K562 (cell line): ENCODE measurements at places on chromosomes 6 and 20. TPM values are rescaled to one million over a fixed set of nuclear protein-coding genes. Genes with fewer than 3 reads are reported as not detected.

GRCh38 chr6:159540152-159540551 is 152.9 kb downstream of the SOD2 start:
- DNase-seq: peak; percentile 56
- H3K4me1 ChIP-seq: no peaks in the 10 kb centered on the region
- no peaks in the 10 kb centered on the region for H3K36me3 ChIP-seq

DNA sequence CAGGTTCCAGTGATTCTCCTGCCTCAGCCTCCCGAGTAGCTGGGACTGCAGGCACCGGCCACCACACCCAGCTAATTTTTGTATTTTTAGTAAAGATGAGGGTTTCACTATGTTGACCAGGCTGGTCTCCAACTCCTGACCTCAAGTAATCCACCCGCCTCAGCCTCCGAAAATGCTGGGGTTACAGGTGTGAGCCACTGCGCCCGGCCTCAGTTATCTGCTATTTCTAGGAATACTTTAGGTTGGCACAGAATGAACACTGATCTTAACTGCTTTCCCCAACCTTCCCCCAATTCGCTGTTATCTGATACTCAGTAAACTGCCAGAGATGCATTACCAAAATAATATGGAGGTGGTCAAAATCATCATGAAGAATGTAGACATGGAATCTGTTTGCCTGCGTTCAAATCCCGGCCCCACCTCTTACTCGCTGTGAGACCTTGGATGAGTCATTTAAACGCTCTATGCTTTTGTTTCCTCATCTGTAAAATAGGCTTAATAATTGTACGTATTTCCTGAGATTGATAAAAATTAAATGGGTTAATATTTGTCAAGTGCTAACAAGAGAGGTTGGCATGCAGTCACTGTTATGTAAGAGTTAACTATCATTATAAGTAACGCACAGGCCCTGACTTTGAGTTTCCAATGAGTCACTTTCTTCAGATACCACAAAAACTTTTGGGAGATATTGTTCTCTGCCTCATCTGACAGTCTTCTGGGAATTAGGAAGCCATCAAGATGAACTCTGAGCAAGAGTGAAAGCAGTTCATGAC is 44.5 kb upstream of the NCOA3 start:
- no peak overlapping the region for H3K27ac ChIP-seq
- no peak for DNase-seq
- H3K4me1 ChIP-seq: peaks cover 6% of the 10 kb centered on the region
- H3K4me3 ChIP-seq: no peak overlapping the region
- no peaks in the 10 kb centered on the region for H3K36me3 ChIP-seq

- no peak for DNase-seq
- no peak overlapping the region for H3K4me3 ChIP-seq
These were observed 204.0 kb downstream of the TSHZ2 start for GRCh38 chr20:53176134-53176533.

- H3K4me3 ChIP-seq: no peak overlapping the region
- no peak overlapping the region for H3K27ac ChIP-seq
- no peaks in the 10 kb centered on the region for H3K36me3 ChIP-seq
- peaks cover 34% of the 10 kb centered on the region; the same call in 2 of the 3 replicates for H3K27me3 ChIP-seq
- no peak for DNase-seq
These were observed 90.1 kb upstream of the AFDN start for GRCh38 chr6:167736486-167737204.

- H3K4me1 ChIP-seq: peaks cover 32% of the 10 kb centered on the region
- no peaks in the 10 kb centered on the region for H3K36me3 ChIP-seq
- no peak overlapping the region; the same call in 1 of the 2 replicates for H3K4me3 ChIP-seq
- peak overlapping the region; percentile 46; the same call in 2 of the 3 replicates for H3K27ac ChIP-seq
- DNase-seq: peak; percentile 67
- no peaks in the 10 kb centered on the region for H3K27me3 ChIP-seq
These were observed 34.0 kb upstream of the BMP6 start for GRCh38 chr6:7691675-7692452.

DNA sequence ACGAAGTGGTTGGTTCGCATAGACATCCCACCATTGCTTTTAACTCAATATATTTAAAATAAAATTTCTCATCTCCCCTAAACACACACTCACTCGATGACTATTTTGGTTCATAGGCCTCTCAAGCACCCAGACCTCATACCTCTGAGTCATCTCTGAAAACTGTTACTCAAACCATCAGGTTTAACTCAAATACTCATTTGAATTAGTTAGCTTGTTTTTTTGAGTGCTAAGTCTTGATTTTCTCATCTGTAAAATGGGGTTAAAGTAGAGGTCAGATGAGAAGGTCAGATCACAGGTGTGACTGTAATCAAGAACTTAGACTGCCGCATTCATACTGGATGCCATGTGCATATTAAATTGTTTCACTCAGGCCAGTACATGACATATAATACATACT is 243.9 kb upstream of the TENT5A start:
- peaks cover 13% of the 10 kb centered on the region; the same call in 2 of the 3 replicates for H3K4me1 ChIP-seq
- H3K27me3 ChIP-seq: no peaks in the 10 kb centered on the region
- no peak overlapping the region for H3K4me3 ChIP-seq
- H3K27ac ChIP-seq: no peak overlapping the region

GRCh38 chr6:53161481-53162009 is 12.9 kb upstream of the GCM1 start:
- H3K36me3 ChIP-seq: no peaks in the 10 kb centered on the region
- H3K4me3 ChIP-seq: no peak overlapping the region
- H3K27ac ChIP-seq: no peak overlapping the region
- peaks cover 17% of the 10 kb centered on the region for H3K27me3 ChIP-seq
- no peak for DNase-seq

- no peaks in the 10 kb centered on the region for H3K27me3 ChIP-seq
- H3K4me1 ChIP-seq: peaks cover 28% of the 10 kb centered on the region
- no peak for DNase-seq
- no peak overlapping the region for H3K4me3 ChIP-seq
- H3K36me3 ChIP-seq: no peaks in the 10 kb centered on the region
These were observed 22.5 kb downstream of the TUBB2B start for GRCh38 chr6:3204921-3205320.

- H3K36me3 ChIP-seq: peaks cover 40% of the 10 kb centered on the region
- peak overlapping the region; percentile 88 for H3K27ac ChIP-seq
These were observed 75.2 kb downstream of the OR2B2 start for GRCh38 chr6:27836783-27837624.

- no peak overlapping the region for H3K4me3 ChIP-seq
- peaks cover 18% of the 10 kb centered on the region for H3K4me1 ChIP-seq
- no peaks in the 10 kb centered on the region for H3K27me3 ChIP-seq
- H3K27ac ChIP-seq: no peak overlapping the region
These were observed 35.8 kb downstream of the ZBTB9 start for GRCh38 chr6:33490198-33490597.

DNA sequence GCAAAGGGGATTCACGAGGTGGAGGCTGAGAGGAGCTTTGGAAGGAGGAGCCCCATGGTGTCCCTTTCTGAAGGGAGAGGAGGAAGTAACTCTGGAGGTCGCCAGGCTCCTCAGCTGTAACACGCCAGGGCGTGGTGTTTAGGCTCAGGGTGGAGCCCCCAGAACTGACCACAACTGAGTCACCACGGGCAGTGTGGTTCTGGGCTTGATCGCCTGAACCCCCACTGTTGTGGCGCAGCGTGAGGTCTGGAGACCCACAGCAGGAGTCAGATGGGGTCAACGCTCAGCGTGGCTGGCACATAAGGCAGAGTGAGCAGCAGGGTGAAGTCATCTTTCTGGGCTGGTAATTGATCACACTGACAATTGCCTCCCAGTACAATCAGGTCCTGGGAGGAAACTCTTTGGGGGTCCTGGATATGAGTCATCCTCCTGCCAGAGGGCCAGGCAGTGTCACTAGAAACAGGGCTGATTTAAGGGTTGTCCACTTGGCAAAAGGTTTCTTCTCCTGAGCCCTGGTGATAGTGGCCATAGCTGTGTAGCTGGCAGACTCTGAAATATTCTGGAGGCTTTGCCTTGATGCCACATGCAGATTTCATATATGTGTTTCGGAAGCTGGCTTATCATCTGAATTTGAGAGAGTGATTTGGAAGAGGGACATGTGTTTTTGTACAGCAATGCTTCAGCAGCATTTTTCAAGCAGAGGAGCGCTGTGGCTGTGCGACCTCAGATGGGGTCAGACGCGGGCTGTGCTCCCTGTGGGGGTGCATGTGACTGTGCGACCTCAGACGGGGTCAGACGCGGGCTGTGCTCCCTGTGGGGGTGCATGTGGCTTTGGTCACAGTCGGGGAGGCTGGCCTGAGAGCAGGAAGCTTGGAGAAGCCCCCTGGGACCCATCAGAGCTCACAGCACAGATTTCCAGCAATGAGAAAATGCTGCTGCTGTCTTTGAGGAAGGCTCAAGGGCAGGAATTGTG is 50.0 kb downstream of the SYNJ2 start:
- peaks cover 26% of the 10 kb centered on the region; the same call in 1 of the 3 replicates for H3K36me3 ChIP-seq
- H3K4me1 ChIP-seq: peaks cover 39% of the 10 kb centered on the region
- no peaks in the 10 kb centered on the region for H3K27me3 ChIP-seq
- peak overlapping the region; percentile 49; the same call in 2 of the 3 replicates for H3K27ac ChIP-seq
- H3K4me3 ChIP-seq: no peak overlapping the region
- DNase-seq: peak; percentile 82

GRCh38 chr6:33452496-33452895 is 1.9 kb upstream of the ZBTB9 start:
- H3K4me3 ChIP-seq: 0 out of 2 replicates have a peak overlapping the region, but pooled peaks have one; percentile 6
- no peak overlapping the region for H3K27ac ChIP-seq
- peaks cover 53% of the 10 kb centered on the region for H3K36me3 ChIP-seq
- peaks cover 20% of the 10 kb centered on the region for H3K4me1 ChIP-seq

GRCh38 chr20:50298554-50299324 is 108.1 kb downstream of the CEBPB start:
- H3K4me3 ChIP-seq: no peak overlapping the region
- no peaks in the 10 kb centered on the region for H3K27me3 ChIP-seq
- peak; percentile 83 for DNase-seq
- peaks cover 37% of the 10 kb centered on the region for H3K4me1 ChIP-seq
- no peaks in the 10 kb centered on the region for H3K36me3 ChIP-seq

GRCh38 chr6:26577720-26578072 is 19.1 kb upstream of the ABT1 start:
- H3K36me3 ChIP-seq: no peaks in the 10 kb centered on the region
- H3K27ac ChIP-seq: peak overlapping the region; percentile 63; the same call in 1 of the 3 replicates
- H3K27me3 ChIP-seq: no peaks in the 10 kb centered on the region
- H3K4me3 ChIP-seq: peak overlapping the region; percentile 34

GRCh38 chr6:34243901-34244884 is 4.6 kb downstream of the SMIM29 start:
- peaks cover 73% of the 10 kb centered on the region for H3K4me1 ChIP-seq
- no peak overlapping the region for H3K4me3 ChIP-seq
- peak overlapping the region; percentile 76 for H3K27ac ChIP-seq
- no peaks in the 10 kb centered on the region for H3K27me3 ChIP-seq

GRCh38 chr6:68615938-68616337 is 19.1 kb upstream of the ADGRB3 start:
- H3K4me1 ChIP-seq: no peaks in the 10 kb centered on the region
- no peak for DNase-seq
- no peaks in the 10 kb centered on the region for H3K36me3 ChIP-seq
- no peaks in the 10 kb centered on the region for H3K27me3 ChIP-seq
- H3K27ac ChIP-seq: no peak overlapping the region

DNA sequence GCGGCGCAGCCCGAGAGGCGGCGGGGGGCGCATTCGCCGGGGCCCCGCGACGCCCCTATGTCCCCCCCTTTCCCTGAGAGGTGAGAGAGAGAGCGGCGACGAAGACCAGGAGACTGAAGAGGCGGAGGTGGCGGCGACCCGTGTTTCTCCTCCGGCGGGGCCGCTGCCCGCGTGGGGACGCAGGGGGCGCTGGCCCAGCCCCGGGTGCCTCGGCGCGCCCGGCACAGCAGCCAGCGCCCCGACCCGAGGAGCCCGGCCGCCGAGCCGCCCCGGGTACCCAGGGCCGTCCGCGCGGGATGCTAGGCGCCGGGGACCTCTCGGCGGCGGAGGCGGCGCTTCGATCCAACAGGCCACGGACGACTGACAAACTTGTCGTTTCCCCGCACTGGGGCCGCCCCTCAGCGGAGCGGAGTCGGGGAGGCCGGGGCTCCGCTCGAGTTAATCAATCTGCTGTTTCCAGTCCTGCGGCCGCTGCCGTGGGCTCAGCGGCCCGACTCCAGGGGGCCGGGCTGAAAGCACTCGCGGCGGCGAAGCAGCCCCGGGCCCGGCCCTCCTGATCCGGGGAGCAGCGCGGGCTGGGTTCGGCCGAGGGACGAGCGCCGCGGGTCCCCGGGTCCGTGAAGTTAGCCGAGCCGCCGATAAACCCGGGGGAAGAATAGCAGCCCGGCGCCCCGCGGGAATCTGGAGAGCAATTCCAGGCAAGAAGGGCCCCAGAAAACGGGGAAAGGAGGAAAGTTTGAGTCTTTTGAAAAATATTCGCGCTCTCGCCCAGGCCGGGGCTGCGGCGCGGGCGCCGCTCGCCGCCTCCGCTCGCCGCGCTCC is 631 bp downstream of the MDGA1 start:
- no peaks in the 10 kb centered on the region for H3K36me3 ChIP-seq
- H3K4me1 ChIP-seq: peaks cover 3% of the 10 kb centered on the region; the same call in 2 of the 3 replicates
- H3K27me3 ChIP-seq: peaks cover 86% of the 10 kb centered on the region
- H3K4me3 ChIP-seq: peak overlapping the region; percentile 47
- no peak overlapping the region for H3K27ac ChIP-seq

GRCh38 chr6:52415917-52416628 is 4.1 kb upstream of the EFHC1 start:
- H3K4me1 ChIP-seq: peaks cover 24% of the 10 kb centered on the region
- no peaks in the 10 kb centered on the region for H3K36me3 ChIP-seq
- H3K27me3 ChIP-seq: no peaks in the 10 kb centered on the region; the same call in 2 of the 3 replicates
- H3K4me3 ChIP-seq: no peak overlapping the region

- no peaks in the 10 kb centered on the region for H3K27me3 ChIP-seq
- H3K27ac ChIP-seq: no peak within 1 kb of the TSS
- no peak within 1 kb of the TSS for H3K4me3 ChIP-seq
- DNase-seq: no peak
- no peaks in the 10 kb centered on the region for H3K36me3 ChIP-seq
These were observed at the start of gene BFSP1 for GRCh38 chr20:17530716-17531664. Gene BFSP1 (minus strand): TSS chr20:17531379. CDS start chr20:17531329, 50 bp downstream.

- H3K4me3 ChIP-seq: no peak overlapping the region
- no peaks in the 10 kb centered on the region for H3K27me3 ChIP-seq
- DNase-seq: no peak
These were observed 8.7 kb downstream of the GPLD1 start for GRCh38 chr6:24480705-24481104.

DNA sequence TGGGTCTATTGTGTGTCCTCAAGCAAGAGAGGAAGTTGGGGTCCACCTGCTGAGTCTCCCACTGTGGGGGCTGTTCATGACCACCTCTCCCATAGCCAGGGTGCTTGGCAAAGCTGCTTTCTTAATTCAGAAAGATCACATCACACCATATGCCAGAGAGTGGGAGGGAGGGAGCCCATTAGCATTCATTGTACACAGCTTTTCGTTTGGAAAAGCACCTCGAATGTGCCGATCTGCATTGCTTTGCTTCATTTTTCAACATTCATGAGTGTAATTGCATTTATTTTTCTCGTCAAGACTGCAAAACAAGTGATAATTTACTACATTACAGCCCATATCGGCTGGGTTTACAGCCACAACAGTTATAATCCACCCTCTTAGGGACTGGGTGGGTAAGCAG is 327.3 kb downstream of the PTPRT start:
- no peak for DNase-seq
- H3K36me3 ChIP-seq: no peaks in the 10 kb centered on the region
- no peak overlapping the region for H3K27ac ChIP-seq
- no peaks in the 10 kb centered on the region for H3K4me1 ChIP-seq
- H3K27me3 ChIP-seq: no peaks in the 10 kb centered on the region

The TFAP2B gene
- not detected in 2 replicates for polyA plus RNA-seq

The OXT gene
- polyA plus RNA-seq: not detected in 2 replicates

The PREX1 gene
- polyA plus RNA-seq: 4.2 and 4.4 TPM in 2 replicates

The VNN1 gene
- polyA plus RNA-seq: not detected in 2 replicates

The ZBP1 gene
- not detected in 2 replicates for polyA plus RNA-seq

The PI3 gene
- not detected in 2 replicates for polyA plus RNA-seq

The RAMACL gene
- 0.09 and 0.12 TPM in 2 replicates for polyA plus RNA-seq
